ENCODE measurements at places on chromosomes 7 and 10.
A peak's percentile ranks its signal among the peaks of the same experiment; 100 is the strongest.

DNA sequence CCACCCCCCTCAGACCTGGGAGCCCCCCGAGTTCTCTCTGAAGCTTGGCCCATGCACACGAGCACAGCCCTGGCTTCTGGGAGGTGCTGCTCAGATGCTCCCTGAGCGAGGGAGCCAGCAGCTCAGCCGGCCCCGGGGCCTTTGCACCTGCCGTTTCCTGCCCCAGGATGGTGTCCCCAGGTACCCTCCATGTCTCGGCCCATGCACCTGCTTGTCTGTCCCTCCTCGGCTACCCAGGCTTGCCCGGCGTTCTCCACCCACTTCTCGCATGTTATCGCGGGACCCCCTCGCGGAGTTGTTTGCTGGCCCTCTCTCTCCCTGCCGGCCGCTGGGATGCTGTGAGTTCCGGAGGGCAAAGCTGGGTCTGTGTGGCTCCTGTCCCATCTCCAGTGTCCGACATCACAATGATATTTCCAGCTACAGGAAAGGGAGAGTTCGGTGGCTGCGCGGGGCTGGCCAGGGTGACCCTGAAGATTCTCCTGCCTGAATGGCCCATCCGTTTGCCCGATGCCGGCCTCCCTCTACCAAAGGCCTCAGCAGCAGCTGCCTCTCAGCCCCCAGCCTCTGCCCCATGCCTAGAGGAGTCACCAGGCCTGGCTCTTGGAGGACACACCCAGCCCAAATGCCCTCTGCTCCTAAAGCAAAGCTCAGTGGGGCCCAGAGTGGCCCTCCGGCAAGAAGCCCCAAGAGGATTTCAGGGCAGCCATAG lies 12.2 kb upstream of the LFNG start:
- no peak for DNase-seq

DNA sequence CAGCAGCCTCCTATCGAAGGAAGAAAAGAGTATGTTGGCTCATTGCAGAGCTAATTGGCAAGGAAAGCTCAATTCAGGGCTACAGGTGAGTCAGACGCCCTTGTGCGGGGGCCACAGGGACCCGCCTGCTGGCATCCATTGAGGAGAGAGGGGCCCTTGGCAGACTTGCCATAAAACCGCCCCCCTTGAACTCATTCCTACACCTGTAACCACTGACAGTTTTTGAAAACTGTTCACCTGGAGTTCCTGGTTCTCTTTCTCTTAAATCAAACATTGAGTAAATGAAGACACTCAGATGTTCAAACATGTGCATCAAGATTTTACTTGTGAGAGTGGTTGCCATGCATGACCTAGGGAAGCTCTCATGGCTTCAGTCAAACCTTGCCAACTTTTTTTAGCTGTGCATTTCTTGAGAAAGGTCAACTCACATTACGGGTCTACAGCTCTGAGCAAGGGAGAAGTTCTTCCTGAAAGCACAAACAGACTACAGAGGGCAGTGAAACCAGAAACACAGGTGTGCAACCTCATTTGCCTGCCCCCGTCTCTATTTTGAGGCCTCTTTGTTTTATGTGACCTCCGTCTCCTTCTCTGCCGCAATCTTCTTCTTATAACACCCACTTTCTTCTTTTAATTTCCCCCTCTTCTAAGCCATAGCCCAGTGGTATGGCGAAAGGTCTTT lies 87.8 kb downstream of the TBXAS1 start:
- DNase-seq, result no peak

DNA sequence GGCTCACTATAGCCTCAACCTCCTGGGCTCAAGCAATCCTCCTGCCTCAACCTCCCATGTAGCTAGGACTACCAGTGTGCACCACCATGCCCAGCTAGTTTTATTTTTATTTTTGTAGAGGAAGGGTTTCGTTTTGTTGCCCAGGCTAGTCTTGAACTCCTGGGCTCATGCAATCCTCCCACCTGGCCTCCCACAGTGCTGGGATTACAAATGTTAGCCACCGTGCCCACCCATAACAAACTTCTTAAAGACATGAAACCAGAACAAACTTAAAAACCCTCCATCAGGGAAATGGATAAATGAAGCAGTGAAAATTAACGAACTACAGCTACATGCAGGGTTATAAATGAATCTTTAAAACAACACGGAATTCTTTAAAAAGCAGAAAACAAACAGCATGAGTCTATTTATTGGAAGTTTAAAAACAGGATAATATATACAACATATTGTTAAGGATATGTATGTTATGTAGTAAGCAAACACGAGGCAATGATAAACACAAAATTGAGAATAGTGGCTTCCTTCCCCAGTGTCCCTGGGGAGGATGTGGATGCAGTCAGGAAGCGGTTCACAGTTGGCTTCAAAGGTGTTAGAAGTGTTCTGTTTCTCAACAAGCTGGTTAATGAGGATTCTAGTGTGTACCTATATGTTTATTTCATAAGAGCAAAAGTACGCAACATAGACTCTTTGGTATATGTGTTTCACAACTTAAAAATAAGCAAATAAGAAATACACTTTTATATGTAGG lies 128.2 kb upstream of the IMMP2L start:
- DNase-seq, result no peak

DNA sequence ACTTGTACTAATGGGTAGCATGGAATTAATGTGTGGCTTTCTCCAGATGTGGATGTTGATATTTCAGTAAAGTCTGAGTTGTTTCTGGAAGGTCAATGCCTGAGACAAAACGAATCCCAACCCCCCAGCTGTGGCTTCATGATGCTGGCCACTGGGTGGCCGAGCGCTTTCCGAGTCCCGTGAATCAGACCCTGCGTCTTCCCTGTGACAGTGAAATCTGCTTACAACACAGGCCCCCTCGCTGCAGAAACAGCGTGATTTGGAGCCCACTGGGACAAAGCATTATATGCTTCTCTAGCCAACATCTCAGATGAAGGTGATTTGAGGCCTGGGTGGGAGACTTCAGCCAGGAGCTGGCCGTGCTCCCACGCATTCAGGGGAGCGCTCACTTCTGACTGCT lies 124.7 kb downstream of the WDR37 start:
- no peak for DNase-seq

DNA sequence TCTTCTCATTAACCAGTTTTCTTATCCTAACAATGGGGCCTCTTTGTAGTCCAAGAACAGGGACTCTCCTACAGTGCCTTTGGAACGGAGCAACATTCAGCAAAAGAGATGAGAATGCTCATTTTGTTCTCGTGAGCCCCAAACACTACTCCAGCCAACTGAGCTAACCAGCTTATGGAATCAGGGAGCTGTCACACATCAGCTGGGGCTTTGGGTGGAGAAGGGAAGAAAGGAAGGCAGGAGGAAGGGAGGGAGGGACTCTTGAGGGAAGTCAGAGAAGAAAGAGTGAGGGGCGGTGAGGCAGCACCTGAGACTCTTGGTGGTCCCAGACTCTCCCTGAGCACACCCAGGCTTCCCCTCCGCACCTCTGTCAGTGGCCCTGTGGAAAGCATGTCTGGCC lies 123.1 kb downstream of the CLEC2L start:
- no peak for DNase-seq

DNA sequence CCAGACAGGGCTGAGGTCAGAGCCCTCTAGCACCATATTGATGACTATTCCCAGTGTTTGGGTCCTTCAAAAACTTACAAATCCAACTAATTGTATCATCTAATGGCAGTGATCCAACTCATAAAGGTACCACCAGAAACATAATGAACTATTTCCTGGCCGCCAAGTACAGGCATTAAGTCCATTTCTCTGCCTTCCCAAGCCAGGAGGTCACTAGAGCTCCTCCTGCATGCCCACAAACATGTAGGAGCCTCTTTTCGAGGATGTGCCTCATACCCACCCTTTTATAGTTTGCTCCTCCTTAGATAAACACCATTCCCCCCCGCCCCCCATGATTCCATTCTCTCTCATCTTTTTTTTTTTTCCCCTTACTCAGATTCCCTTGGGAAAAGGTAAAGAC lies 91.3 kb downstream of the CHN2 start:
- no peak for DNase-seq

GRCh38 chr10:61779950-61780659 lies 117.4 kb downstream of the CABCOCO1 start:
- no peak for DNase-seq

- peak; percentile 42 for DNase-seq
These were observed 10.7 kb upstream of the REPIN1 start for GRCh38 chr7:150357771-150358427.

DNA sequence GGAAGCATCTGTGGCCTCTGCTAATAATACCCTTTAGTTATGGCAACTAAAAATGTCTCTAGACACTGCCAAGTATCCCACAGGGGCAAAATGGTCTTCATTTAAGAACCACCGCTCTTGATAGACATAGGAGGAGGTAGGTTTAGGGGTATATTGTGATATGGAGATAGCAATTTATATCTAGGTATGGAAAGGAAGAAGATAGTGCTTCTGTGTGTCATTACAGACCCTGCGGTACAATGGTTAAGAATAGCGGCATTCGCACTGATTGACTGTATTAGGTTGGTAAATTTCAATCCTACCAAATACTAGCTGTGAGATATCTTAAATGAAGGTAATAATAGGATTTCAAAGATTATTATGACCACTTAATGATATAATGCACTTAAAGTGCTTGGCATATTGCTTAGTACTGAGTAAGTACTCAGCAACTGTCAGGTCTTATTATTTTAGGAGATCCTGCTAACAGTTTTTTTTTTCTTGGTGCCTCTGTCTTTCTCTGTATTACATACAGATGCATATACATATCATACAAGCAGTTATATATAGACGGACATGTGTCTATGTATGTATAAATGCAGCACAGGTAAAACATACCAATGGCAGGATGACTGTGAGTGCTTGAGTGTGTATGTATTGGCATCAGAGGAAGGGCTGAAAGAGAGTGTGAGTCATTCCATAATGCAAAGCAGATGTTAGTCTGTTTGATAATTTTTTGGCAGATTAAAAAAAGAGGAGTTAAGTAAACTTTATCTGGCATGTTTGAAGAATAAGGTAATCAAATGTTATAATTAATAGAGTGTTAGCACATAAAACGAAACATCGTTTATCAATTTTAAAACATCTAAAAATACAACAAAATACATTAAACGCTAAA lies 50.0 kb upstream of the ITGB8 start:
- DNase-seq, result no peak

DNA sequence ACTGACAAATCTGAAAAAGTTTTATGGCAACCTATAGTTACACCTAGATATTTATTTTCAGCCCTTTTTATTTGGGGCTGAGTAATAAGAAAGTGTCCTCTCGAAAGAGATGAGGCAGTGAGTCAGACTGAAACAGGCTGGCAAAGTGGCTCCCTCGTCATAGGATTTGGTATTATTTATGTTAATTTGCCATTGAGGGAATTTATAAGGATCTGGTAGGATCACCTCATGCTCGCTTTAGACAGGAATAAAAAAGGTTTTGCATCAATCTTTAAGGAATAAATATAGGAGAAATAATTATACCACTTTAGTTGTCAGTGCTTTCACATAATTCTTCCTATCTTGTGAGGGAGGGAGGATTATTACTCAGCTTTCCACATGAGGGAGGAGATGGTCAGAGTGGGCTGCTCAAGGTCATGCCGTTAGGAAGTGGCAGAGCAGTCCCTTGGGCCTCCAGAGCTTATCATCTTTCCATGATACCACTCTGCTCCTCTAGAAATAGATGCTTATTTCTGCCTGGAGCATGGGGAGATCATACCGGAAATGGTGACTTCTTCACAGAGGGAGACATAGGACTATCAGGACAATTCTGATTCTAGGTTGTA lies 356.8 kb downstream of the GPR158 start:
- DNase-seq, result no peak

GRCh38 chr7:153698046-153698445 lies 354.2 kb upstream of the DPP6 start:
- DNase-seq, result no peak

- DNase-seq, result peak; percentile 73
These were observed 22.3 kb downstream of the MAP3K8 start for GRCh38 chr10:30456266-30456665.

GRCh38 chr10:30227481-30227880 lies 121.6 kb downstream of the MTPAP start:
- DNase-seq, result no peak

DNA sequence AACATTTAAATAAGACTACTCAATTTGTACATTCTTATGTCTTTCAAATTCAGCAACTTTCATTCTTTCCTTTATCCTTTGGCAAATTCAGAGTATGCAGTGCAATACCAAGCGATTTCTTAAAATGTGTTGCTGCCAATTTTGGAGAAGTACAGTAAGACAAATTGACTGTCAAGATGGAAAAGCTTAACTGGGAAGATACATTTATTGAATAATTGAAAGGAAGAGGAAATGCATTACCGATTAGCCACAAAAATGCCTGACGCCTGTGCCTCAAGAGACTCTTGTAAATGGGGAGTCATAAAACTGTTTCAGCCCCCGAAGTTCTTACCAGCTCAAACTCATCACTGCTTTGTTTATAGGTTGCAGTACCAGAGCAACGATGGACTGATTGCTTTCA lies 373.3 kb upstream of the GALNT17 start:
- DNase-seq, result no peak

GRCh38 chr7:12474035-12474434 lies 70.4 kb upstream of the VWDE start:
- no peak for DNase-seq

GRCh38 chr7:1395211-1396070 lies 63.8 kb downstream of the MICALL2 start:
- DNase-seq, result no peak

GRCh38 chr10:31000071-31000782 lies 31.4 kb downstream of the ZNF438 start:
- no peak for DNase-seq

- DNase-seq, result no peak
These were observed 362.7 kb downstream of the DNAJB6 start for GRCh38 chr7:157699357-157700013.

Data from activated CD8-positive, alpha-beta T cell treated with anti-CD3 and anti-CD28 coated beads, Interleukin-2, amount 10 ng/mL, durations not matched to agents 7 days and 5 days (primary cell).